ENCODE measurements at places on chromosomes 5 and 9. TPM values are rescaled to one million over a fixed set of nuclear protein-coding genes. Genes with fewer than 3 reads are reported as not detected.

Gene SPINK7
- not detected for total RNA-seq

Gene FOXD4L3
- not detected for total RNA-seq

- H3K36me3 ChIP-seq: no peaks in the 10 kb centered on the region
- no peak overlapping the region for H3K4me3 ChIP-seq
- DNase-seq: no peak
- H3K27ac ChIP-seq: no peak overlapping the region
- H3K4me1 ChIP-seq: peaks cover 5% of the 10 kb centered on the region
Measured at GRCh38 chr9:133099726-133100505, 21.1 kb downstream of the RALGDS start.

- H3K27ac ChIP-seq: no peak overlapping the region
- no peaks in the 10 kb centered on the region for H3K36me3 ChIP-seq
- DNase-seq: no peak
- H3K27me3 ChIP-seq: no peaks in the 10 kb centered on the region
- no peak overlapping the region for H3K4me3 ChIP-seq
Measured at GRCh38 chr9:106648799-106649198, 214.2 kb upstream of the ZNF462 start.

DNA sequence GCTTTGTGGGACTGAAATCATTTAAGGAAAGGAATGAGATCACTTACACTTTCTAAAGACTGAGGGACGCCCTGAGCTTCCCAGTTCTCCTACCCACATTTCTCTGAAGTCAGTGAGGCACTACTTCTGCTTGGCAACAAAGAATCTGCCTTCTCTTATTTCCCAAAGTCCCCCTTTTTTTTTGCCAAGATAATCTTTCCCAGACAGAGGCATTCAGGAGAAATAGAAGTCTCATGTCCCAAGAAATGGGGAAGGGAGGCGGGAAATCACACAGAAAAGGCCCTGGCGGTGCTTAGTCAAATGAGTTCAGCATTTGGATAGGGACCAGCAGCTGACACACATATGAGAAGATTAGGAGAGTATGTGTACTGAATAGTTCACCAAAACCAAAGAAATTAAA is 159.7 kb downstream of the MUSK start:
- peak; percentile 14 for DNase-seq
- H3K27me3 ChIP-seq: no peaks in the 10 kb centered on the region
- no peak overlapping the region for H3K4me3 ChIP-seq
- no peaks in the 10 kb centered on the region for H3K36me3 ChIP-seq

DNA sequence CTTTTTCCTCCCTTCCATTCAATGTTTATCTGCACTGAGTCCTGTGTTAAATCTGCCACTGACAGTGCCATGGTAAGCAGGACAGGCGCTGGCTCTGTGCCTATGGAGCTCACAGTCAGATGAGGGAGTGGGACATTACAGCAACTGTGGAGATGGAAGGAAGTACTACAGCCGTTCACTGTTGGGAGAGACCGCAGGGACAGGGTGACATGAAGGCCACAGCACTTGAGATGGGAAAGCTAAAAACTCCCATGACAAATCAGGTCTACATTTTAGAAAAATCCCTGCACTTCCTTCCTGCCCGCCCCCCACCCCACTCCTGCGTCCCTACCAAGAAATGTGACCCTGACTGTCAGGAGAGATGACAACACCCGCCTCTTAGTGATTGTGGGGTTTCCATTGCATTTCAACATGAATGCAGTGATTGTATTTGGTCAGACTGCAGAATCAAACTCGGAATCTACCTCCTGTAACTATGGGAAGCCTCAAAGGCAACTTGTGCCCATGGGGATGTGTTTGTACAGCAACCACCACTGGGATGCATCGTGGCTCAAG is 56.4 kb downstream of the GTF3C4 start:
- no peak overlapping the region for H3K27ac ChIP-seq
- H3K4me3 ChIP-seq: no peak overlapping the region
- no peak for DNase-seq
- no peaks in the 10 kb centered on the region for H3K27me3 ChIP-seq
- no peaks in the 10 kb centered on the region for H3K4me1 ChIP-seq

DNA sequence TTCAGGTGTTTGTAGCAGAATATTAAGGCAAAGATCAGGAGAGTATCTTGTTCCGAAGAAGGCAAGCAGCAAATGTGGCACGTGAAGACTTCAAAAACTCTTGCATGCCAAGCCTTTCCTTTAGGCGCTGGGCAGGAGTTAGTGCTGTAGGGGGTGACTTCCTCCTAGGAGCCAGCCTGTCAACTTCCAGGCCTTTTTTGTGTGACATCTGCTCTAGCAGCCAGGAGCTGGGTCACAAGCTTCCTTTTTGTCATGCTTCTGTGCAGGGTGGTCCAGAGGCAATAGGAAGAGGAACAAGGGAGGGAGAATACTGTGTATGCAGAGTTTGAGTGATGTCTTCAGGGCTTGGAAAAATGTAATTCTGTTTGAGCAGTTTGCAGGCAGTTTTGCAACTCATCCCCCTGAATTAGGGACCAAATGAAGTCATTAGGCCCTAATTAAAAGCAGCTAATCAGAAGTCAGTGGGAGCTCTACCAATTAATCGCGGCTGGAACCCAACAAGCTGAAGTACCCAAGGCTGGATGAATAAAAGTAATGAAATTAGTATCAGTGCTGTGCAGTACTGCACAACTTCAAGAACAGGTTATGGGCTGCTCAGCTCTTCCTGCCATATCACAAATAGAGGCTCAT is 53.5 kb downstream of the TLR4 start:
- H3K27me3 ChIP-seq: no peaks in the 10 kb centered on the region
- no peaks in the 10 kb centered on the region for H3K4me1 ChIP-seq
- no peak overlapping the region for H3K4me3 ChIP-seq
- H3K36me3 ChIP-seq: no peaks in the 10 kb centered on the region

DNA sequence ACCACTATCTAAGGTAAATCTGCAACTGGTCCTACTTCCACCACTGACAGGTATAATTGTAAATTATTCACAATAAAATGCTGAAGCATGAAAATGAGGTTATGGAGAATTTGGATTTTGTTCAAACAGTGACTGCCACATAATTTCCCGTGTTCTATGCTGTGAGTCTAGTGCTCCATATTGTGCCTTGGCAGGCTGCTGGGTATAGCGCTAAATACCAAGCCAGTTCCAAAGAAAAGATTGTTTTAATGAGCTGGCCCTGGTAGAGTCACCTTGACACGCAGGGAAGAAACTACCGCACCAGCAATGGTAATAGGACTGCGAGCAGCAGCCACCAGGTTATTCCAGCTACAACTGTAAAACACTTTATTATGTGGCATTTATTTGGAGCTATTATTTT is 30.4 kb downstream of the PSMB7 start:
- peaks cover 24% of the 10 kb centered on the region for H3K36me3 ChIP-seq
- no peak overlapping the region for H3K27ac ChIP-seq
- no peak overlapping the region for H3K4me3 ChIP-seq
- DNase-seq: no peak
- peaks cover 9% of the 10 kb centered on the region for H3K4me1 ChIP-seq

DNA sequence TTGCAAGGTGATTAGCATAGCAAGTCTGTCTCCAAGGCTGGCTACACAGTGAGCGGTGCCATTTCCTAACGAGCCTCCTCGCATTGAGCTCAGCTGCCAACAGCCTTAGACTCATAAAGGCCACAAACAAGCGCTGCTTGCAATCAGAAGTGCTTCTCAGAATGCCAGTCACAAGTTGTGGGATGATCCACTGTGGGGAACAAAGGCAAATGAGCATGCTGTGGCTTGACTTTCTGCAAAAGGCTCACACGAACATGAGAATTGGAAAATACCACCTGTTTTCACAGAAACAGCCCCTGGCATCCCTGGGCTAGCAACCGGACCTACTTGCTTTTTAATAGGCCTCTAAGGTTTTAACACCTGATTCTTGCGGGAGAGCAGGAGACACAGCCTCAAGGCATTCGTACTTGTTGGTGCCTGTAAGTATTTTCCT is 215.5 kb downstream of the FANCC start:
- H3K4me3 ChIP-seq: no peak overlapping the region
- peaks cover 14% of the 10 kb centered on the region for H3K36me3 ChIP-seq
- DNase-seq: no peak

- H3K36me3 ChIP-seq: no peaks in the 10 kb centered on the region
- no peak for DNase-seq
- H3K27ac ChIP-seq: no peak overlapping the region
- H3K4me1 ChIP-seq: no peaks in the 10 kb centered on the region
- H3K27me3 ChIP-seq: no peaks in the 10 kb centered on the region
- H3K4me3 ChIP-seq: no peak overlapping the region
Measured at GRCh38 chr5:10741661-10742060, 19.4 kb downstream of the DAP start.

GRCh38 chr9:36802201-36802920 is 229.7 kb downstream of the MELK start:
- H3K27ac ChIP-seq: no peak overlapping the region
- H3K4me1 ChIP-seq: no peaks in the 10 kb centered on the region
- no peak for DNase-seq
- no peaks in the 10 kb centered on the region for H3K36me3 ChIP-seq
- H3K4me3 ChIP-seq: no peak overlapping the region

GRCh38 chr9:70220216-70220615 is 38.6 kb upstream of the SMC5 start:
- H3K27me3 ChIP-seq: no peaks in the 10 kb centered on the region
- no peaks in the 10 kb centered on the region for H3K4me1 ChIP-seq
- no peak overlapping the region for H3K4me3 ChIP-seq
- no peak for DNase-seq
- no peak overlapping the region for H3K27ac ChIP-seq
- no peaks in the 10 kb centered on the region for H3K36me3 ChIP-seq

DNA sequence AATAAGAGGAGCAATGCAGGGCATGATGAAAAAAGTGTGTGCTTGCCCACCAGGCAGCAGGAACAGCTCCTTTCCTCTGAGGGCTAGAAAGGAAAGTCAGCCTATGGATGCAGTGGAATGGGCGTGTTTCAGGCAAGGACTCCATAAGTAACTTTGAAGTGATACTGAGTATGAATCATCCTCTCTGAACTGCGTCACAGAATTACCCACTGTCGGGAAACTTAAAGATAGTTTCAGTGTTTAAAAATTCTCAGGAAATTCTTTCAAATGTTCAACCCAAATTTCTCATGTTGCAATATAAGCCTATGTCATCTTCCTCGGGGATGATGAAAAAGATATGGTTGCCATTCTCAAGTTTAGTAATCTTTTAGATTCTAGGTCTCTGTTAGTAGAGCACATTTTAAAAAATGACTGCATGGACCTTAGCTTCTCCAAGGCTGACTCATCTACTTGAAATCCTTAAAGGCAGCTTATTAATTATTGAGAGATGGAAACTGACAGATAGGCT is 27.7 kb downstream of the PTCD2 start:
- H3K4me3 ChIP-seq: no peak overlapping the region
- H3K27me3 ChIP-seq: no peaks in the 10 kb centered on the region
- H3K27ac ChIP-seq: no peak overlapping the region
- no peaks in the 10 kb centered on the region for H3K4me1 ChIP-seq

All from adrenal gland (tissue), 19 donors.